ENCODE measurements at places on chromosomes 6 and 20. TPM values are rescaled to one million over a fixed set of nuclear protein-coding genes. Genes with fewer than 3 reads are reported as not detected.

SMOC2 gene
- total RNA-seq = not detected

CTAGE9 gene
- not detected for total RNA-seq

OR2H1 gene
- not detected for total RNA-seq

LHFPL5 gene
- not detected for total RNA-seq

ABHD12 gene
- total RNA-seq = 30.1 TPM

RIPOR2 gene
- 420 TPM for total RNA-seq

SRMS gene
- not detected for total RNA-seq

DSP gene
- total RNA-seq = not detected

CDSN gene
- not detected for total RNA-seq

SLC26A8 gene
- total RNA-seq = not detected

HEY2 gene
- not detected for total RNA-seq

GTF2H4 gene
- total RNA-seq = 39.7 TPM

SFT2D1 gene
- 40.3 TPM for total RNA-seq

FERMT1 gene
- total RNA-seq = not detected

APOBEC2 gene
- not detected for total RNA-seq

TMEM74B gene
- total RNA-seq = not detected

MMP24 gene
- total RNA-seq = 0.12 TPM

BPIFB2 gene
- not detected for total RNA-seq

PAQR8 gene
- total RNA-seq = 36.4 TPM

RBBP8NL gene
- not detected for total RNA-seq

SLC22A2 gene
- total RNA-seq = not detected

CST4 gene
- total RNA-seq = not detected

LY6G6D gene
- total RNA-seq = not detected

C20orf204 gene
- total RNA-seq = 3.7 TPM

FAM209B gene
- total RNA-seq = 2.2 TPM

RSPO3 gene
- not detected for total RNA-seq

MATN4 gene
- total RNA-seq = not detected

MUCL3 gene
- total RNA-seq = not detected

PAK5 gene
- not detected for total RNA-seq

PGK2 gene
- total RNA-seq = not detected

SLC35D3 gene
- total RNA-seq = not detected

HBS1L gene
- total RNA-seq = 69.9 TPM

SPEF1 gene
- not detected for total RNA-seq

VARS2 gene
- total RNA-seq = 37.8 TPM

RAET1L gene
- total RNA-seq = not detected

TCF21 gene
- total RNA-seq = not detected

DEFB129 gene
- not detected for total RNA-seq

OR2B2 gene
- total RNA-seq = not detected

TGM3 gene
- not detected for total RNA-seq

HLA-DRB1 gene
- 14.3 TPM for total RNA-seq

FARS2 gene
- total RNA-seq = 19.2 TPM

GATA5 gene
- not detected for total RNA-seq

COL21A1 gene
- total RNA-seq = not detected

IFNGR1 gene
- 38.8 TPM for total RNA-seq

TFAP2A gene
- total RNA-seq = not detected

PTPN1 gene
- 59.5 TPM for total RNA-seq

AHI1 gene
- 12.2 TPM for total RNA-seq

IL17F gene
- total RNA-seq = not detected

PPP1R14C gene
- total RNA-seq = not detected

NKX2-2 gene
- not detected for total RNA-seq

COL20A1 gene
- total RNA-seq = not detected

VWA7 gene
- total RNA-seq = 1.0 TPM
